ENCODE measurements at places on chromosomes 11 and 22.

GRCh38 chr22:45101515-45102227 lies 62.1 kb upstream of the NUP50 start:
- DNase-seq = peak; percentile 63

GRCh38 chr11:75188671-75189070 lies 37.8 kb downstream of the SLCO2B1 start:
- no peak for DNase-seq

- no peak for DNase-seq
Measured at GRCh38 chr11:6992457-6993417, 27.4 kb downstream of the ZNF214 start.

DNA sequence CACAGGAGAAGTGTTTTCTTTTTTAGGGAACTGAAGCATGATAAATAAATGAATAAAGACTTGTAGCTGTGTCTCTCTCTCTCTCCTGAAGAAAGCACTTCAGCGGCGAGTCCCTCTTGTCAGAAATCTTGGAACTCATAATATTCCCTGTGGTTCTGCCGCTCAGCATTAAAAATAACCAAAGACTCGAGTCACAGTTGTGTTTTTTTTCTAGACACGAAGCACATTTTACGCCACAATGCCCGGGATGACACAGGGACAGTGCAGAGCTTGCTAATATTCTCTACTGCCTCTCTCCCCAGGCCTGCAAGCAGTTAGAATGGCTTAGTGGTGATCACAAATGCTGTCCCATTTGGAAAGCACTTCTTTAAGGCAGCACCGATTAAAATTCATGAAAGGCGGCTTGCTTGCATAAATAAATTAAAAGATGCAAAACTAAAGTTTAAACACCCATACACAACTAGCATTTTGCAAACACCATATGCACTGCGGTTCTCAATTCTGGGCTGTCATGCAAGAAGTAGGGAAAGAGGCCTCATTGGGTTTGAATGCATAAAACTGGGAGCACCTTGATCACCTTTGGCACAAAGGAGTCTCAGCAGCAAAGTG lies 597.4 kb downstream of the SOX6 start:
- DNase-seq = no peak

DNA sequence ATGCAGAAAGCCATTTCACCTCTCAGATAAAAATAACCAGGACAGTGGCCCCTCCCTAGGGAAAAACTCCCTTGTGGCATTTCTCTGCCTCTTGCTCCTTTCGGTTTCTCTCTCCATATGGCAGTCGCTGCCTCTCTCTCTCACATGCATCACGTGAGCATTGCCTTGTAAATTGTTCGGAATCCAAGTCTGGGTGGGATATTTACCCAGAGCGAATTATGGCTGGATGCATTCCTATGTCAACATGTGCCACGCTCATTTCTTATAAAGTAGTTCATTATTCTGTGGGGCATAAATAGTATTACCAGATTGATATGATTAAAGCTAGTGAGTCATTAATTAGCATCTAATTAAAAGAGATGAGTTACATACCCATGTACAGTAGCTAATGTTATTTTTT lies 392.9 kb downstream of the INSC start:
- no peak for DNase-seq

- no peak for DNase-seq
Measured at GRCh38 chr11:62125881-62126280, 2.1 kb downstream of the INCENP start.

DNA sequence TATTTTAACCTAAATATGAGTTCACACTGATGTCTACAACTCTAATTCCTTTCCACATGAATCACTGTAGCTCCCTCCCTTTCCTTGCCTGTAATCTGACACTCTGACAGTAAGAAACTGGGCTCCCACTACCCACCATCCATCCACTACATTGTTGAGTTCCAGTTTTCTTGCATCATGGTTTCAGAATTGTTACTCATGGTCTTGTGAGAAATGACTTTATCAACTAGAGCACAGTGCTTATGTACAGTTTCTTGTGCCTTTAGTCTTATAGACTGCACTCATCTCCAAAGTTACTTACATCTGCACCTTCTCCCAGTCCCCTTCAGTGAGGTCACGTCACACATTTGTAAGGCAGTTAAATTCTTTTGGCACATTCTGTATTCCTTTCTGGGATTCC lies 78.6 kb downstream of the RTL6 start:
- DNase-seq = no peak

DNA sequence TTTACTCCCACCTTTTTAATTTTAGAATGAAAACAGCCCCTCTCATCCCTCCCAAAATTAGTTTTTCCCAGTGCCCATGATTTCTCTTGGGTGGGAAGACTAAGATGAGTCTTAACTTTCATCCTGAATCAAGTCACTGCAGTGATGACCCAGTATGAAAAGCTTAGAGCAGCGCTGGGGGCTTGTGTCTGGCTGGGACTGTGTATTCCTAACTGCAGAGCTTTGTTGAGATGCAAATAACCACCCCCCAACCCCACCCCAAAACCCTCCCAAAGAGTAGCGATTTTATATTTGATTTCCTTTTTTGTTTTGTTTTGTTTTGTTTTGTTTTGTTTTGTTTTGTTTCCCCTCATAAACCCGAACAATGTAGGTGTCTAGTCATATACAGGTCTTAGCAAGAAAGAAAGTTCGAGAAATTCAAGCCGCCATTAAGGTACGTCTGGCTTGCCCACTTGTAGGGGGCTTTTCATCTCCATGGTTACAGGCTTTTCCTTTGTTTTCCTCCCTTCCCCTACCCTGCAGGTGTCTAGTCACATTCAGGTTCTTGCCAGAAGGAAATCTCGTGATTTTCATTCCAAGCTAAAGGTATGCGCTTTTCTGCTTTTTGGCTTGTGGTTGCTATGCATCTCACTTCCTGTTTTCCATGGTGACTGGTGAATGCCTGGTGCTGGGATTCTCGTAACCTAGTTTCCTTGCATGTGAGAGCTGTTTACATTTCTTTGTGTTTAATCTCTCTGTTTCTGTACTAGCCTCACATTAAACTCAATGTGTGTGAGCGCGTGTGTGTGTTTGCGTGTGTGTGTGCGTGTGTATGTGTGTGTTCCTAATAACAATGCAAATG lies 144.6 kb upstream of the RASSF10 start:
- no peak for DNase-seq

GRCh38 chr11:12799334-12799835 lies 125.2 kb downstream of the TEAD1 start:
- DNase-seq = no peak
